ENCODE measurements at places on chromosomes 5 and 9.

DNA sequence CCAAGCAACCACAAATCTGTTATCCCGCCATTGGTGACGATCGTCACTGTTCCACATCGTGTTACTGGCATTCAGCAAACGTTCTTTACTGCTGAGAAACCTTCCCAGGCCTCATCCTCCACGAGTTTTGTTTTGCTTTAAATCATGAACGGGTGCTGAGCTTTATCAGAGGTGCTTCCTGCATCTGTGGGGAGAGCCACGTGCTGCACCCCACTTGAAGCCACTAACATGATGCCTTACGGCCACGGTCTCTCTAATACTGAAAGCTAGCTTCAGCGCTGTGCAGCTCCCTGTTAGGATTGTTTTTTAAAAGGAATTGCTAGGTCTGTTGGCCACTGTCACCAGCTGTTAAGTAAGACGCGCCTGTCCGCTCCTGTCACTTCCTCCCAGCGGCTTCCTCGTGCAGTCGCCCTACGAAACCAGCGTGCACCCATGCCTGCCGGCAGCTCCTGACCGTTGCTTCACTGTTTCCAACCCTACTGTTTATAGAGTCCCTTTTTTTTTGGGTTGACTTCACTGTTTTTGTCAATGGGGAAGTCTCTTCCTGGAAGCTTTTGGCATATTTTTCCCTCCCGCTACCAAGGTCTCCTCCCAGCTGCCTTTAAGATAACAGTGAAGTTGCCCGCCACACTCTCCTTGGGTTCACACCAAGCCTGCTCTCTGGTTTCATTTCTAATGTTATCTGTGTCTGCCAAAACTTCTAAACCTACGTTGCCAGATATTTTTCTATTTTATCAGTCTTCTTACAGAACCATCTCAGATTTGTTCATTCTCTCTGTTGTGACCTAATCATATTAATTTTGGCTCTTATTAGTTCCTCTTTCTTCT is 20.3 kb downstream of the LPCAT1 start:
- no peak for DNase-seq

DNA sequence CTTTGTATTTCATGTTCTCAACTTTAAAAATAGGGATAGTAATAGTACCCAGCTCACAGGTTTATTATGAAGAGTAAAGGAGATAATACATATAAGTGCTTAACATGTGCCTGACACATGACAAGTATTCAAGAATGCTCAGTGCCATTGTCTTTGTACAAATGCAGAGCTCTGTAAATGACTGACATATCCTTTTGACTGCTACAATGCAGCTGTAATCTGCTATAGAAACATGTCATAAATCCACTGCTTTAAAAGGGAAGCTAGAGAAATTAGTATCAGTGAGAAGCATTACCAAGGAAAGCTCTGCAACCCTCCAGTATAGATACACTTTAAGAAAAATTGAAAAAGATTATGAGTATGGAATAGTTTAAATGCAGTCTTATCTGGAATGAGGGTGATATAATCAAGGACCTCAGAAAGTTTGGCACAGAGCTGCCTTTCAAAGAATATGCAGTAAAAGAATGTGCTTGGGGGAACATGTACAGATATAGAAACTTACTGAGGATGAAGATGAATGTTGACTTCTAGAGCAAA is 17.9 kb downstream of the ERAP1 start:
- DNase-seq: no peak

GRCh38 chr5:174312641-174313040 is 267.1 kb downstream of the NSG2 start:
- no peak for DNase-seq

GRCh38 chr9:85172001-85172978 is 502.8 kb downstream of the NTRK2 start:
- no peak for DNase-seq

DNA sequence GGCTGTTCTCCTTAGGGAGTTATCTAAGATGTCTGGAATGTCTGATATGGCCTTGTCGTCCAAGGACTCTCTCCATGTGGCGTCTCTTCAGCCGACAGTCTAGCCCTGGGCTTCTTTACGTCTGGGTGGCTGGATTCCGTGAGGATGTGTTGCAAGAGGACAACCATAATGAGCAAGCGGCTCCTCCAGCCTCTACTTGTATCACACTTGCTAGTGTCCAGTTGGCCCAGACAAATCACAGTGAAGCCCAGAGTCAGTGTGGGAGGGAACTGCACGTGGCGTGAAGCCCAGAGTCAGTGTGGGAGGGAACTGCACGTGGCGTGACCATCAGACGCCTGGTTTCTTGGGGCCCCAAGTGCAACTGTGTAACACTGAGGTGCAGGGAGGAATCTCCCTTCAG is 61.1 kb downstream of the COL23A1 start:
- no peak for DNase-seq

- DNase-seq: peak; percentile 11
These were observed 656.5 kb downstream of the BNC2 start for GRCh38 chr9:16213781-16214515.

- DNase-seq: no peak
These were observed 15.5 kb upstream of the SHB start for GRCh38 chr9:38084556-38084880.

DNA sequence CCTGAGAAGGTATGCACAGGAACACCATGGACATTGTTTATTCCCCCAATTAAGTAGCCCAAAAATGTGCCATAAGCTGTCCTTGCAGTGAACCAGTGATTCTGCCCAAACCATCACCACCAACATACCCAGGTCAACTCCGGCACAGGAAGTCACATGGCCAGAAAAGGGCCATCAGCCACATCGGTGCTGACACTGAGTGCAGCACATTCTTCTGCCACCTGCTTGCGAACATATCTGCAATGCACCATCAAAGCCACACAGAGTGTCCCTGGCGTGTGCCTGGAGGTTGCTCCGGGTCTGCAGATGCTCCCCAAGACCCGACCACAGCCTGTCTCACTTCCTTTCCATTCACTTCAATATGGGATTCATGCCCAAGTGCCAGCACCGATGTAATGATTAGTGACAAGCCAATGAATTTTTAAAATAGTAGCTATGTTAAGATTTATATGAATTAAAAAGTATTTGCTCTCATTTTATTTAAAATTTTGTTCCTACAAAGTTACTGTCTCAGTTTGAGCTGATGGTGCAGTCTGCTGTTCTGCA is 37.6 kb downstream of the SYK start:
- DNase-seq: no peak

DNA sequence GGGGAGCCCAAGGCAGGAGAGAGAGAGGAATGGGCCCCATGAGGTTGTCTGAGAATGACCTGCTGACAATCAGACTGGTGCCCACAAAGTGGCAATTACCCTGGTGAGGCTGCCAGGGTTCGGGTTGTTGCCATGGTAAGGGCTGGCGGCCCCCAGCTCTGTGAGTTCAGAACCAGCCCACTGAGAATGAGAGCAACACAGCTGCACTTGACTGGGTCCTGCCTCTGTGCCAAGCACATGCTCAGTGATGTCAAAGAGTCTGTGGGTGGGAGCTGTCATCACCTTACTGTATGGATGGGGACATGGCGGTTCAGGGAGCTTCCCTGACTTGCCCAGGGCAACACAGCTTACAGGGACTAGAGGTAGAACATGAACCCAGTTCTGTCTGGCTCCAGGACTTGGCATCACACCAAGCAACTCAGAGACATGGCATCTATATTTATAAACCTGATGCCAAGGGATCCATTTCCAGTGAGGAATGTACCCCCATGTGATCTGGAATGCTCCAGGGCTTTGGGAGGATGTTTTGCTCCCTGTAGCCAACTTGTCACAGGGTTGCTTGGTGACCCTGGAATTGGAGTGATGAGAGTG is 38.2 kb upstream of the TEX48 start:
- peak; percentile 62 for DNase-seq

DNA sequence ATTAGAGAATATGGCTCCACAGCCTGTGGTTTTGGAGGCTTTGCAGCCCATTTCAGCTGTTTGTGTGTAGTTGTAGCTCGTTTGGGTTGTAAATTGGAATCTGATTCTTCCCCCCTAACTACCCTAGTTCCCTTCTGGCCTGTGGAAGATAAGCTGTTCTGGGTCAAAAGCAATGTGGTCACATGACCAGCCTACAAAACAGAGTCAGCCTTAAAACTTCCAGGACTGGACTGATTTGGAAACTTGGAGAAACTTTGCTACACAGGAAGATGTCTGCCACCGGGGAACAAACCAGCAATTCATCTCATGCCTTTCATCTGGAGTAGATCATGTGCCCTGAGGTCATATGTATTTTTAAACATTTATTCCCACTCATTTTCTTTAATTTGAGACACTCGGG is 83.8 kb downstream of the DAPK1 start:
- no peak for DNase-seq

GRCh38 chr5:137393196-137393993 is 105.7 kb downstream of the SPOCK1 start:
- no peak for DNase-seq

DNA sequence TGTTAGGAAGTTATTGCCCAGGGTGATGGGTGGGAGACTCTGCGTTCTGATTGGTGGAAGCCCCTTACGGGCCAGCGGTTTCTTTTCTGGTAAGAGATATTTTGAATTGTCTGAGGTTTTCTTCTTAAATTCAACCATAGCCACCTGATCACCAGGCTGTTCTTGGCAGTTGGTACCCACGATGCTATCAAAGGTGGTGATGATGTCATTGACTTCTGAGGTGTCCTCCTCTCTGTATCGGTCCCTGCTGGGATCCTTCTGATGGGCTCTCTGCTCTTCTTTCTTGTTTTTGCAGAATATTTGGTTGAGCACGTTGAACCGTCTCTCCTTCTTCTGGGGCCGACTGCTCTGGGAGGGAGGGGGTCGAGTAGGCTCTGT is 116.6 kb upstream of the IL6ST start:
- no peak for DNase-seq

- no peak for DNase-seq
These were observed 2.9 kb downstream of the SPTAN1 start for GRCh38 chr9:128555180-128555721.

DNA sequence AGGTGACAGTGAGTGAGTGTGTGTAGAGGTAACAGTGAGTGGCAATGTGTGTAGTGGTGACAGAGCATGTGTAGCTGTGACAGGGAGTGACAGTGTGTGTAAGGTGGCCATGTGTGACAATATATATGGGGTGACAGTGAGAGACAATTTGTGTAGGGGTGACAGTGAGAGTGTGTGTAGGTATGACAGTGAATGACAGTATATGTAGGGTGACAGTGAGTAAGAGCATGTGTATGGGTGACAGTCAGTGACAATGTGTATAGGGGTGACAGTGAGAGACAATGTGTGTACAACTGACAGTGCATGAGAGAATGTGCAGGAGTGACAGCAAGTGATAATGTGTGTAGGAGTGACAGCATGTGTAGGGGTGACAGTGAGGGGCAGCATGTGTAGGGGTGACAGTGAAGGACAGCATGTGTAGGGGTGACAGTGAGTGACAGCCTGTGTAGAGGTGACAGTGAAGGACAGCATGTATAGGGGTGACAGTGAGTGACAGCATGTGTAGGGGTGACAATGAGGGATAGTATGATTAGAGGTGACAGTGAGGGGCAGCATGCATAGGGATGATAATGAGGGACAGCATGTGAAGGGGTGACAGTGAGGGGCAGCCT is 10.1 kb upstream of the GAPT start:
- DNase-seq: no peak

- DNase-seq: peak; percentile 54
These were observed 207.9 kb downstream of the C9orf50 start for GRCh38 chr9:129412814-129413536.

- no peak for DNase-seq
These were observed 1.1 kb upstream of the MAT2B start for GRCh38 chr5:163504079-163504931.

- no peak for DNase-seq
These were observed 487.2 kb upstream of the TUSC1 start for GRCh38 chr9:26165426-26165825.

GRCh38 chr5:172065431-172066065 is 59.1 kb upstream of the FBXW11 start:
- DNase-seq: no peak

DNA sequence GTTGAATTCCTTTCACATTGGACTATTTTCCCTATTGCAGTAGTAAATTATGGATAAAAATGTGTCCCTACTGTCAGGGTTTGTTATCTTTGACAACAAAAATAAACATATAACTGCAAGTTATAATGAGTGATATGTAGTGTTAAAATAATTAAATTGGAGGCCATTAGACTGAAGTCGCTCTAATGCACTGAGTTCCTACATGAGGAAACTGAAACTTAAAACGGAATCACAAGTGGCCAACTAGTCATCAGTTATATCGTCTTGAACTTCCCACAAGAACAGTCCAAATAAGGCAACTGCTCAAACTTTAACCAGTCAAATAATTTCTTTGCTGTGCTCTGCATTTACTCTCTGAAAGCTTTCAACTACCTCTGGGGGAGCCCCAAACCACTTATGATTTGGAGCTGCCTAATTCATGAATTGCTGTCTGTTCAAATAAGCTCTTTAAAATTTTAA is 2.1 kb upstream of the IFT74 start:
- DNase-seq: no peak

All from T1000 (cell line).